ENCODE measurements at places on chromosomes 12 and 14.

DNA sequence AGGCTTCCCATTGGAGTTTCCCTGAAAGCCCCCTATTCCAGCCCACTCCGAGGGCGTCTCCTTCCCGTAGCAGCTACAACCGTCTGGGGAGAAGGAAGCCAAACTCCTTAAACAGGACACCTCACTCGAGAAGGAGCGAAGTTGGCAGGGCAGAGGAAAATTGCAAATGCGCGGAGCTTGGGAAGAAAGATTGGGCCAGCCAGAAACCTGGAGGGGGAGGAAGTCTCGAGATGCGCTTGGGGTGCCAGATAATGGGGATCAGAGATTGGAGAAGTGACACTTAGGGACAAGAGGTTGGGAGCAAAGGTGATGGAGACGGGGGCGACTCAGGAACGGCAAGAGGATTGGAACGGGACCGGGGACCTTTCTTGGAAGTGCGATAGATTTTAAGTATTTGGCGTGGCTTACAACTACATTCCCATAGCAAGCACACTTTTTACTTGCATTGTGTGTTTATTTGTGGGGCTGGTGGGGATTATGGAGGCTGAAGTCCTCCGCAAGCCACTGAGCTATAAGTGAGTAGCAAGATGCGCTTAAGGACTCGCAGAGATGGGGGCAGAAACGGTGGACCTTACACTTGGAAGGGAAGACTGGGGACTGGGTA, 926 bp downstream of the HRK start:
- no peak for DNase-seq

- DNase-seq, result no peak
Measured at GRCh38 chr14:20998674-20999366, at the start of gene SLC39A2. Gene SLC39A2 (plus strand): TSS chr14:20999293. CDS start chr14:20999447, 154 bp downstream.

- no peak for DNase-seq
Measured at GRCh38 chr14:94397289-94398181, 9.1 kb upstream of the SERPINA1 start.

GRCh38 chr14:25011095-25011494, 38.9 kb downstream of the STXBP6 start:
- no peak for DNase-seq

GRCh38 chr12:20120403-20120725, 248.0 kb upstream of the PDE3A start:
- DNase-seq, result no peak

- no peak for DNase-seq
Measured at GRCh38 chr12:56029666-56030293, 8.9 kb downstream of the IKZF4 start.

DNA sequence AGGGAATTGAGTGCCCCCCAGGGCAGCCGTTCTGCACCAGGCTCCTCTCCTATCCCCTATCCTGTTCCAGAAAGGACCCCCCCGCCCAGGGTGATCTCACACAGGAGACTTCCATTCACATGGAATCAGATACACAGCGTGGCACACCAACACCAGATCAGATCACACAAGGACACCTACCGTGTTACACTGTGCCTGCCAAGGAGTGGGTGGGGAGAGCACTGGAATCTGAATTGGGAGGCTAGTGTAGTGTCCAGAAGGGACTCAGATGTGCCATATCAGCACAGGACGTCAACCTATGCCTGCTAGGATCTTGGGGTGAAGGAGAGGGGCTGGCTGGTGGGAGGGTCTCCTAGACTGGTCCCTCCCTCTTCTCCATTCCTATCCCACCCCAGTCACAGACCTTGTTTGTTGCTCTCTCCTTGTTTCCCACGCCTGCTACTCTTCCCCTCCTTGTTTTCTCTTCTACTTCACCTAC, 2.3 kb downstream of the PTMS start:
- no peak for DNase-seq

GRCh38 chr14:22593189-22593588, 4.2 kb upstream of the DAD1 start:
- no peak for DNase-seq

GRCh38 chr12:76713986-76714385, 49.9 kb upstream of the ZDHHC17 start:
- DNase-seq, result no peak

GRCh38 chr12:27257104-27257843, 13.2 kb downstream of the STK38L start:
- no peak for DNase-seq

DNA sequence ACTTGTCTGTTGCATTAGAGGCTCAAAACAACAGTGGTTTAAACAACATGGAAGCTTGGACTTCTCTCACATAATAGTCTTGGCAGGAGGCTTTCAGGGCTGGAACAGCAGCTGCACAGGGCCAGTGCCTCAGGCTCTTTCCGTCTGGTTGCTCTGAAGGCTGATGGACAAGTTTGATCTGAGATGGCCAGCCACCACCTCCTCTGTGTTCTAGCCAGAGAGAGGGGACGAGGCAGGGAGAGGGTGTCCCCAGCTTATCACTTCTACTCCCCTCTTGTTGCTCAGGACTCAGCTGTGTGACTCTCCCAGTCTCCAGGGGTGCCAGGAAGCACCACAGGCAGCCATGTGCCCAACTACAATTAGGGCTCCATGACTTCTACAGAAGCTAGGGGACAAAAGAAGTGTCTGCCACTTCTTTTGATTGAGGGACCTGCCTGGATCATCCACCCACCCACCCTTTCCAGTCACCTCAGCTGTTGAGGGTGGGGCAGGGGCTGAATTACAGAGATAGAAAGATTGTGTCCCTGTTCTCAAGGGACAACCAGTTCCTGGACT, 46.6 kb downstream of the SMIM41 start:
- DNase-seq, result no peak

DNA sequence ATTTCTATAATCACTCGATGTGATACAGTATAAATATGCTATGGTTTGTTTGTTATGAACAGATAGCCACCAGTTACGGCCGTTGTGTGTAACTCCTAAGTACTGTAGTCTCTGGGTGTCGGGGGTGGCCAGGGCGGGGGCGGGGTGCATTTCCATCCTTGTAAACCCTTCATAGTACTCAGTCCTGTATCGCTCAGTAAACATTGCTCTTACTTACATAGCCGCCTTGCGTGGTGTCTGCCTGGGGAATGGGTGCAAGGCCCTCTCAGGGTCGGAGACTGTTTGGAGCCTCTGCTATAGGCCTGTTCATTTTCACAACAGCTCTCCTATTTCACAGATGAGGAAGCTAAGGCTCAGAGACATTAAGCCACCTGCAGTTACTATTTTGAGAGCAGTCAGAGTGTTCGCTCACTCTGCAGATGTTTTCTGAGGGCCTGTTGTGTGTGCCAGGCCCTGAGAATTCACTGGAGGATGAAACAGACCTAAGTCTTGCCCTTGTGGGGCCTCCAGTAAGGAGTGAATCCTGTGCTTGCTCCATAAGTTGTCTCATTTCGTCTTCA, 42.5 kb downstream of the JDP2 start:
- no peak for DNase-seq

DNA sequence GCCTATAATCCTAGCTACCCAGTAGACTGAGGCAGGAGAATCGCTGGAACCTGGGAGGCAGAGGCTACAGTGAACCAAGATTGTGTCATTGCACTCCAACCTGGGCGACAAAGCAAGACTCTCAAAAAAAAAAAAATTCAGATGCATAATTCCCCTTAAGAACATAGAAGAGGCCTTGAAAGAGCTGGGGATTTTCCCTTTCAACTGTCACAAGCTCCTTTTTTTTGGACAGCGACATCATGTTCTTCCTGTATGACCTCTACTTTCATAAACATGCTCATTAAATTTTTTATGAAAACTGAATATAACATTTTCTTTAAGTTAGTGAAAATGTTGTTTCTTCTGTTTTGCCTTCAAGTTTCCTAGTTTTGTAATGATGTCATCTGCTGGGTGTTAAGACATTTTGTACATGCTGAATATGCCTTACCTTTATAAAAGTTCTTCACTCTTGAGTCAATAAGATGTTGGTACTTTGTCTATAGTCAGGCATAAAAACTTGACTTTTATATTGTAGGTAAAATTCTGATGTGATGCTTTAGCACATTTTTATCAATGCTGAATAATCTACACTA, 76.0 kb downstream of the PTHLH start:
- DNase-seq, result no peak

GRCh38 chr12:117587631-117588287, 226.3 kb upstream of the NOS1 start:
- no peak for DNase-seq

- no peak for DNase-seq
Measured at GRCh38 chr12:121468499-121468801, 68.5 kb downstream of the RNF34 start.

DNA sequence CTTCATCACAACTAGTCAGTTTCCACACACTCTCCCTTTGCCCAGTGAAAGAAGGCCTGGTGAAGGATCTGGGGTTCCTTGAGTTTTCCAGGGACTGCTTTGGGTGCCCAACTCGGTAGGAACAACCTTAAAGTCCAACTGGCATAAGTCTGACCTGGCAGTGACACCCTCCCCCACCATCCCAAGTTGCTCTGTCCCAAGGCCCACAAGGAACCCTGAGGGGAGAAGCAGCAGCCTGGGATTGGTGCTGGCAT, 1.6 kb downstream of the KMT2D start:
- no peak for DNase-seq

DNA sequence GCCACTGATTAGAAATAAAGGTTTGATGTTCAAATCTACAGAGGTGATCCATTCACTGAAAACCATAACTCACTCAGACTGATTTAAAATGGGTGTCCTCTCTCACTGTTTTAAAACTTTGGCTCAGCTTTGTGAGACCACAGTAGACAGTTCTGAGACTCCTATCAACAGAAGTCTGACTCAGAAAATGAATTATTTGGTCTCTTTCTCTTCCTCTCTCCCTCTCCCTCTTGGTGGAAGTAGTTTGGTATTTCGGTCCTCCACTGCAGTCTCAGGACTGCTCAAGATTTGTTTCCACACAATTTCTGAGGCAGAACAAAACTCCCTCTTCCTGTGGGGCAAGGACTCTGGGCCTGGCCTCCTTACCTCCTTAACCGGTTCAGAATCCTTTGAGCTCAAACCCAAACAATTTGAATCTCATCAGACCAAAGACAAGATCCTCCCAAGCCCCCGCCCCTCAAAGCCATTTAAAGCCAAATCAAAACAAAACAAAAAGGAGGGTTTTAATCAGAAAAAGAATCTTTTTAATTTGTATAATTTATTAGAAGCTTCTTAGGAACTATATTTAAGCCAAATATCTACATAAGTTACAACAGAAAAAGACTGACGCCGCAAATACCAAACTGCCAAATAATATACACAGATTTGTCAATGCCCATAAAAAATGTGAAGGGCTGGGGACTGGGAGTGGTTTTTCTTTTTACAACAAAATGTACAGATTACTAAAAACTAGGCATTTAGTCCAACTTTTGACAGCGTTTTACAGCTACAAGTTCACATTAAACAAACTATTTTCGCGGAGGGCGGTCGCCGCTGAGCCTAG, 3.9 kb downstream of the NKX2-1 start:
- no peak for DNase-seq

- DNase-seq, result no peak
Measured at GRCh38 chr14:68076451-68076850, 256.9 kb downstream of the RAD51B start.

DNA sequence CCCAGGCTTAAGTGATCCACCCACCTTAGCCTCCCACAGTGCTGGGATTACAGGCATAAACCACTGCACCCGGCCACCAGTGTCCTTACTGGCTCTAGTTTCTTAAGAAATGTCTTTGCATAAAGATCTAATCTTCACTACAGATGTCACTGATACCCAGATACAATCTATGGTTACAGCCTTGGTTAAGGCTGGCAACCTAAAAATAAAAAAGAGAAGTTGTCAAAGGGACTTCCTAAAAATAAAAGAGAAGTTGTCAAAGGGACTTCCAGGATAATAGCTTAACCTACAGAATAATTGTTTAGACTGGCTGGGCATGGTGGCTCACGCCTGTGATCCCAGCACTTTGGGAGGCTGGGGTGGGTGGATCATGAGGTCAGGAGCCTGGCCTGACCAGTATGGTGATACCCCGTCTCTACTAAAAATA, 27.6 kb downstream of the ETFBKMT start:
- no peak for DNase-seq

GRCh38 chr12:132455565-132455964, 34.4 kb upstream of the FBRSL1 start:
- DNase-seq, result no peak

GRCh38 chr12:59675461-59675860, 79.6 kb downstream of the SLC16A7 start:
- no peak for DNase-seq

DNA sequence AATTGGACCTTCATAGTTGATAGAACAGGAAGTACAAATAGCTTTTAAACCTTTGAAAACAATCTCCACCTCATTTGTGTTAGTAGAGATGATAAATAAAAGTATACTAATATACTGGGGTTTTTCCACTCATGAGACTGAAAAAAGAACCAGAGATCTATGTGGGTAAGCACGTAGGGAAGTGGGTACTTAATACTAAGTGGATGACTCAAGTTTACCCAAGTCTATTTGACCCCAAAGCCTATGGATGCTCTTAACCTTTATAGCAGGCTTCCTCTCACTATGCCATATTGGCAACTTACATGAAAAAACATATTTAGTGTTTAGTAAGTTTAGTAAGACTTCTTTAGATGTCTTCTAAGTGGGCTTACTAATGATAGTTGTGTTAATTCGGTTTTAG, 49.2 kb upstream of the CHPT1 start:
- DNase-seq, result no peak

All from cortex of kidney (tissue), 1 donor.